GM18507 (cell line): ENCODE measurements at places on chromosomes 11 and 22.

DNA sequence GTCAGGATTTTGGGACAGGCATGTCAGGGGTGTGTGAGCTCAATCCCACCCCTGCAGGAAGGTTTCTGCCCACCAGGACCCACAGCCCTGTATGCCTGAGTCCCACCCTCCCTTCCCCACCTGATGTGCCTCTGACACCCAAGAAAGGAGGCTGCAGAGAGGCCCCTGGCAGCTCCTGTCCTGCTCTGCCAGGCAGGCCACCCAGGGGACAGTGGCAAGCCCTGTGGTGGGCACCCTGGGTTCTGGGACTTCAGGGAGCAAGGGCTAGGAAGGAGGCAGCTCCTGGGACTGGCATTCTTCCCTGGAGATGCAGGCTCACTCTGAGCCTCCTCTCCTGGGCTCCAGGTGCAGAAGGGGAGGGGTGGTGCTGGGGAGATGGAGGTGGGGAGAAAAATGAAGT, 234.5 kb upstream of the B3GAT1 start:
- no peak for DNase-seq

- no peak for DNase-seq
Measured at GRCh38 chr11:66883016-66883965, 26.4 kb downstream of the LRFN4 start.

DNA sequence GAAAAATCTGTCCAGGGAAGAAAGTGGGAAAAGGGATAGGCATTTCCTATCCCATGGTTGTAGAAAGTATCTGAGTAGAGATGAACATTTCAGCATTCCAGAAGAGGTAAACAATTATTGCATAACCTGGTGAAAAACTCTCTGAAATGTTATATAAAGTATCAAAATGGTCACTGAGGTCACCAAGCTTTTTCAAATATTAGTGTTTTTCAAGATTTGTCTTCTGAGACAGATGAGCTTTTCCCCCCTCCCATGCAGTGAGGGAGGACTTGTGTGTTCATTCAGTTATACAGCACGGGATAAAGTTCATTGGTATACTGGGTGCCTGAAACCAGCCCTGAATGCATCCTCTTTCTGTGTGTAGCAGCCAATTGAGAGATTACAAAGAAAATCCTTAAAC, 1.9 kb upstream of the DEPDC7 start:
- no peak for DNase-seq

DNA sequence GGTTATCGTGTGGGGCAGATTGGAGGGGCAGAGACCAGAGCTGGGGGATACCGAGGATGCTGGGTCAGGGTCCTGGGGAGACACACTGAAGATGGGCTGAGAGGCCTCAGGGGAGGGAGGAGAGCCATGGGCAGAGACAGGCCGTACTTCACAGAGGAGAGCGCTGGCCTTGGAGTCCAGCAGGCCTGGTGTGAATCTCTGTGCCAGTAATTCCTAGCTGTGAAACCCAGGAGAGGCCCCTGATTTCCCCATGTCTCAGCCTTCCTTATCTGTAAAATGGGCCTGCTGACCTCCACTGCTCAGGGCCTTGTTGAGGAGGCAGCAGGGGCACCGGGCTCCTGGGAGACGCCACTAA, 23.4 kb downstream of the CACNA1I start:
- DNase-seq, result no peak

DNA sequence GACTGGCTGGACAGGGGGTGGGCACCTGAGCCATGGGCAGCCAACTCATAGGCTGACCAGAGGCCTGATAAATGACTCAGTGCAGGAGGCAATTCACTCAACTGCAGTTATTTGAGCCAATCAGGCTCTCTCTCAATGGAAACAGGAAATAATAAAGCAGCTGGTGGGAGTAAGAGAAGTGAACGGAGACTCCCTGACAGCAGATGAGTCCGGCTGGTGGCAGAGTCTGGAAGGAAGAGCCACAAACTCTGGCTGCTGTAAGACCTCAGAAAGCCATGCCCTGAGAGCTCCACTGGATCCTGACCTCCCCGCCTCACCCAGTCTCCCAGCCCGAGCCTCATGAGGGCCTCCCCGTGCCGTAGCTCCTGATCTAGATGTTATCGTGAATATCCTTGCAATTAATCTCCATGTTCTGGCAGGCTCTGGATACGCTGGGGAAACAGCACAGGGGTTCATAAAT, 69.8 kb downstream of the TRIM29 start:
- DNase-seq, result no peak

DNA sequence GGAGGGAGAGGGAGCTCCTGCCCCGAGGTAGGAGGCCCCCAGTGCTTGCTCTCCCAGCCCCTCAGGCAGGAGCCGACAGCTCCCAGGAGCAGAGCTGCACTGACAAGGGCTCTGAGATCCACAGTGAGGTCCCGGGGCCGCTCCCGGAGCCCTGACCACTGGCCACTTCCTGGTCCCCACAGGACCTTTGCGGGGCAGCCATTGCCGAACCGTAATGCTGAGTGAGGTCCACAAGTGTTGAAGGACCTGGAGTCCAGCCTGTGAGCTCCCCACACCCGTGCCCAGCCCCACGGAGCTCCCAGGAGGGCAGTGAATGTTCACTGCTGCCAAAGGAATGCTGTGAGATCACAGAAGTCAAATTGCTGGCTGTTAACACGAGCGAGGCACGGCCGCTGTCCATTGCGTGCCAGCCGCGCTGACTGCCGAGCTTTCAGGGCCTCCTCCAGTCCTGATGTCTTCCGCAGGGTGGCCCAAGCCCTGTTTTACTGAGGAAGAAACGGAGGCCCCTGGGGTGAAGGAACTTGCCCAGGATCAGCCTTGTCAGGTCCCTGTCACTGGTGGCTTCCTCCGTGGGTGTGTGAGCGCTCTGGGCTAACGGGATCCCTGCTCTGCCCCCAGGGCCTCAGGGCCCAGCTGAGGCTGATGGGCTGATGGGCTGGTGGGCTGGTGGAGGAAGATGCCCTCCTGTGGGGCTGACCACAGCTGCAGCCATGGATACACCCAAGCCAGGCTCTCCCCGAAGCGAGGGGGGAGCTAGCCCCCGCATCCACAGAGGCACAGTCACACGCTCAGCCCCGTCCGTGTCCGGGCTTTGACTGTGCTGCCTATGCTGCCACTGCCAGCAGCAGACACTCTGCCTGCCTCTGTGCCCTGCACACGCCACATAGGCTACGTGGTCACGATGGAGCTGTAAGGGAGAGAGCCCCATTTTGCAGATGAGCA, 70.8 kb downstream of the WNT7B start:
- DNase-seq, result no peak

- DNase-seq, result peak; percentile 45
Measured at GRCh38 chr11:68312117-68312779, at the start of gene LRP5. LRP5 (plus strand) TSS chr11:68312591; CDS start chr11:68312715, 124 bp downstream.

DNA sequence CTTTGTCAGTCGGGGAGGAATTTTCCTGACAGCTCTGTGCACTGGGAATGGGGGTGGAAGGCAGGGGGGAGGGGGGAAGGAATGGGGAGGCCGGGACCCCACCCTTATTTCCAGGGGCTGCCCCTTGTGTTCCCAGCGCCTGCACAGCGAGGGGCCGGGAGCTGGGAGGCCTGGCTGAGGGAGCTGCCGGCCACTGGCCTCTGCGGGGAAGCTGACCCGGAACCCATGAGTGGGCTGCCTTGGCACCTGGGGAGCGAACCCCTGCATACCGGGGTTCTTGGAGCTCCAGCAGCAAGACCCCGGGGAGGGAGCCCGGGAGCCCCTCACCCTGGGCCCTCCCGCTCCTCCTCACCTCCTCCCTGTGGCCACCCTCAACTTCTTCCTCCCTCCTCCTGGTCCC, 3.5 kb downstream of the H19 start:
- DNase-seq, result no peak

- no peak for DNase-seq
Measured at GRCh38 chr22:49157529-49158339, 669.9 kb downstream of the BRD1 start.

- DNase-seq, result no peak
Measured at GRCh38 chr11:128428935-128429334, 158.4 kb downstream of the ETS1 start.
